ENCODE measurements at places on chromosomes 16 and 17.

- no peak for DNase-seq
These were observed 174.0 kb downstream of the IRX3 start for GRCh38 chr16:54112451-54113206.

DNA sequence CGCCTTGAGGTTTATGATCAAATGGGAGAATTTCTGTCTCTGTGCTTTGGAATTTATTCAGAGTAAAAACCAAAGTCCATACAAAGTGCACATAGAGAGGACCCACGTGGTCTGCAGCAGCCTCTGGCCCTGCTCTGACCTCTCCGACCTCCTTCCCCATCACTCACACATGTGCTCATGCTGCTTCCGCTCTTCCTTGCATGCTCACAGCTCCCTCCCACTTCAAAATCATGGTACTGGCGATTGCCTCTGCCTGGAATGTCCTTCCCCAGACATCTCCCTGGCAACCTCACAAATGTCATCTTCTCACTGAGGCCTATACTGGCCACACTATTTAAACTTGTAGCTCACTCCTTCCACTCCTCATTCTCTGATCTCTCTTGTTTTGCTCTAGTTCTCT lies 418.0 kb downstream of the CA10 start:
- DNase-seq = no peak

GRCh38 chr17:64229815-64230728 lies 33.0 kb downstream of the TEX2 start:
- DNase-seq = no peak

GRCh38 chr17:8954339-8954738 lies 11.2 kb downstream of the PIK3R5 start:
- DNase-seq = no peak

GRCh38 chr17:58680038-58680369 lies 11.8 kb downstream of the TEX14 start:
- no peak for DNase-seq

GRCh38 chr16:86573215-86573614 lies 5.1 kb upstream of the FOXL1 start:
- DNase-seq = no peak

DNA sequence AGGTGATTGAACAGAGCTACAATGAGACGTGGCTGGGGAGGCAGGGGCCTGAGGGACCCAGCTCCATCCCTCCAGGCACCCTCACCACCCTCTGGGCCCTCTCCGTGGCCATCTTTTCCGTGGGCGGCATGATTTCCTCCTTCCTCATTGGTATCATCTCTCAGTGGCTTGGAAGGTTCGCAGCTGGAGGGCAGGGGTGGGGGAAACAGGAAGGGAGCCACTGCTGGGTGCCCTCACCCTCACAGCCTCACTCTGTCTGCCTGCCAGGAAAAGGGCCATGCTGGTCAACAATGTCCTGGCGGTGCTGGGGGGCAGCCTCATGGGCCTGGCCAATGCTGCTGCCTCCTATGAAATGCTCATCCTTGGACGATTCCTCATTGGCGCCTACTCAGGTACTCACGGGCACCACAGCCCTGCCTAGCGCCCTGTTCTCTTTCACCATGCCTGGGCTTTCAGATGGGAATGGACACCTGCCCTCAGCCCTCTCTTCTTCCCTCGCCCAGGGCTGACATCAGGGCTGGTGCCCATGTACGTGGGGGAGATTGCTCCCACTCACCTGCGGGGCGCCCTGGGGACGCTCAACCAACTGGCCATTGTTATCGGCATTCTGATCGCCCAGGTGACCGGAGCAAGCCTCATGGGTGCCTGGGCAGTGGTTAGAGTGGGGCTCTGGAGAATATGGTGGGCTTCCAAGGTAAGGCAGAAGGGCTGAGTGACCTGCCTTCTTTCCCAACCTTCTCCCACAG lies 2.1 kb downstream of the SLC2A4 start:
- no peak for DNase-seq

DNA sequence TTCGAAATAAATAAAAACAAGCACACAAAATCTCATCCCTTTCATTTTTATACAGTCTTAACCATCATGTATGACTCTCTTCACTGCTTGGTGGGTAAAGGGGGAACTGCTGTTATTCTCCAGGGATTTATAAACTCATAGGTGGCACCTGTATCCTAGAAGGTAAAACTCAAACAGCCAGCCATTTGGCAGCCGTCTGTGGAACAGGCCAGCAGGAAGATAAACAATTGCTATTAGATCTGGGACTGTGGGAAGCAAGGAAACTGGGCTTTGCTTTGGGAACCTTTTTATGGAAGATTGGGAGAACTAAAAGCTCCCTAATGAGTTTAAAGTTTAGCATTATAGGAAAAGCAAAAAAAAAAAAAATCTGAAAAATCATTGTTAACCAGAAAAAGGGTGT lies 126.0 kb downstream of the TANGO6 start:
- DNase-seq = no peak

DNA sequence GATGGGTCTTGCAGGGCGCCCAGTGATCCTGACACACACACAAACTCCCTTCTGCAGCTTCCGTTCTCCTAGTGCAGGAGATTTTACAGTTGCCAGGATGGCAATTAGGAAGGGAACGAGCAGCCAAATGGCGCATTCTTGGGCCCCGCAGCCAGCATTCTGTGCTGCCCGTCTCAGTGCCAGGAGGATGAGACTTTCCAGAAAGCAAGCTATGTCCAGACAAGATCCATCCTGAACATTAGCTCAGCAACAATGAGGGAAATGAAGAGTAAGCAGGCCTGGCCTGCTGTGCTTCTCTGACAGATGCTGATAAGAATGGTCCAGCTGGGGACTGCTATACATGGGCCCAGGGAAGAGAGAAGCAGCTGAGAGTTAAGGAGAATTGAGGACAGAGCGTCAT lies 16.5 kb downstream of the SPPL2C start:
- DNase-seq = no peak

DNA sequence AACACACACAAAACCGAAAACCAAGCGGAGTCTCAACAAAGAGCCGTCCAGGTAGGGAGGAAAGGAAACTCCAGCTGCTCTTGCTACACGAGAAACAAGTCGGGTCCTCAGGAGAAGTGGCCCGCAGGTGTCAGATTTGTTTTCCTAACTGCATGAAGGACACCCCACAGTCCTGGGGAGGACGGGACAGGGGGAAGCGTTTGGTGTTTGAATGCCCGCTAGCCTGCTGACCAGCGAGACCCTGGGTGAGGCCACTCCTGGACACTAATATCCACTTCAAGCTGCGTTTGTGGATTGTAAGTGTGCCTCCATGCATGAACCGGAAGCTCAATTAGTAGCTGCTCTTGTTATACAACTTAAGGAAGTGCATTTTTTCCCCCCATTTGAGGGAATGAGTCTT lies 299.5 kb downstream of the MAF start:
- DNase-seq = no peak

DNA sequence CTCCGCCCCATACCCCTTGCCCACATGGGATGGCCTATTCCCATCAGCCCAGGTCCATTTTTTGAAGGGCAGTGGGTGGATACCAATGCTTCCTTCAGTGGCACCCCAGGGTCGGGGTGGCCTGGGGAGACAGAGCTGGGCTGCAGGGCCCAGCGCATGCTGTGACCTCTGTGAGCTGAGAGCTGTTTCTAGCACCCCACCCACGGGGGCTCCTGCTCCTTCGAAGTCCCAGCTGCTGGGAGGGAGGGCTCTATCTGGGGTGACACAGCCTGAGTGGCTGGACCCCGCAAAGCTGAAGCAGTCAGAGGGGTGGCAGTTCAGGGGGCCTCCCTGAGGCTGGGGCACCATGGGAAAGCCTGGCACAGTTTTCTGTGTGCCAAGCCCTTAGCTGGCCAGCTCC lies 10.7 kb downstream of the PAM16 start:
- no peak for DNase-seq
